ENCODE measurements at places on chromosomes 7 and 10.

GRCh38 chr7:129779602-129780256, 168.2 kb downstream of the NRF1 start:
- peak; percentile 64 for DNase-seq

DNA sequence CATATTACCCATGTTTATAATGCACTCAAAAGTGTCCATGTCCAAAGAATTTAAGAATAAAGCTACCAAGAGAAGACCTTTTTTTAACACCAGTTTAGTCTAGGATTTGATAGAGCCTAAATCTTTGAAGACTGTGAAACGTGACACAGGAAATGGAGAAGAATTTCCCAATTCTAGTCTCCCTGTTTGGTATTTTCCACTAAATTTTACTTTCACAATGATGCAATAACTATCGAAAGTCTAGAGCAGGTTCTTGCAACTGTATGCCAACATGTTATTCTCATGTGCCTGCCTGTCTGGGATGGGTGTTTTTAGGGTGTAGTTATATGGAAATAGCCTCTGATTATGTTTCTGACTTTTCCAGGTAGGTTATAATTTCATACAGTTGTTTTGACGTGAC, 6.9 kb upstream of the MXI1 start:
- DNase-seq, result no peak

GRCh38 chr7:95536656-95537311, 51.0 kb downstream of the ASB4 start:
- DNase-seq, result no peak

GRCh38 chr7:98913612-98914011, 35.3 kb downstream of the TRRAP start:
- DNase-seq, result no peak

DNA sequence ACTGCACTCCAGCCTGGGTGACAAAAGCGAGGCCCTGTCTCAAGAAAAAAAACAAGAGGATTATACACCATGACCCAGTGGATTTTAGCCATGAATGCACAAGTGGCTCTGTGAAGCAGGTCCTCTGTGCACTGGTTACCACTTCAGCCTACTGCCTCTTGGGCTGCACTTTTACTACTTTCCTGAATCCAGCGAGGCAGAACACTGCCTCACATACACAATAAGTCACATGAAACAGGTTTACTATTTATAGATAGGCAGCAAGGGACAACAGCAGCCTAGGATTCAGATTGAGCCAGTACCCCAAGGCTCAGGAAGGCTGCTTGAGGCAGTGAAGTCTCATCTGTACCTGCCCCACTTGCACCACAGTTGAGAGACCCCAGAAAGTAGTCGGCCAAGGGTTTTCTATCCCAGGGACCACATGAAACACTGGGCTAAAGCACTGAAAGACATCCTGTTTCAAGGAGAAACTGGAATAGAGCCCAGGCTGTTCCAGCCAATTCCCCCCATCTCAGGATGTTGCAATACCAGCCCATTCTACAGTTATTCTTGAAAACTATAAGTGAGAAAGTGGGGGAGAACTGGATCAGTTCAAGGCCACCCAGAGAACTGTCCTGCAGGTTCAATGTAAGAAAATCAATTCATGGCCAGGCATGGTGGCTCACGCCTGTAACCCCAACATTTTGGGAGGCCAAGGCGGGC, 10.3 kb upstream of the OGDH start:
- DNase-seq, result no peak

DNA sequence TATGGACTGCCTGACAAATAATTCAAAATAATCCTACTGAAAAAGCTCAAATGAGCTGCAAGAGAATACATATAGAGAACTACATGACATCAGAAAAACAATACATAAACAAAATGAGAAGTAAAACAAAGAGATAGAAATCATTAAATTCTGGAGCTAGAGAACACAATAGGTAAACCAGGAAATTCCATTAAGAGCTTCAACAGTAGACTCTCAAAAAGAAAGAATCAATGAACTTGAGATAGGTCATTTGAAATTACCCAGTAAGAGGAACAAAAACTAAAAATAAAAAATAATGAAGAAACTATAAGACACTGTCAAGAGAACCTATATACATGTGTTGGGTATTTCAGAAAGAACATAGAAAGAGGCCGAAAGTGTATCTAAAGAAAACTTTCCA, 186.3 kb downstream of the PTN start:
- DNase-seq, result no peak

- DNase-seq, result no peak
Observed at GRCh38 chr10:32051926-32052325, 4.3 kb downstream of the KIF5B start.
